ENCODE measurements at places on chromosomes 2 and 18.

DNA sequence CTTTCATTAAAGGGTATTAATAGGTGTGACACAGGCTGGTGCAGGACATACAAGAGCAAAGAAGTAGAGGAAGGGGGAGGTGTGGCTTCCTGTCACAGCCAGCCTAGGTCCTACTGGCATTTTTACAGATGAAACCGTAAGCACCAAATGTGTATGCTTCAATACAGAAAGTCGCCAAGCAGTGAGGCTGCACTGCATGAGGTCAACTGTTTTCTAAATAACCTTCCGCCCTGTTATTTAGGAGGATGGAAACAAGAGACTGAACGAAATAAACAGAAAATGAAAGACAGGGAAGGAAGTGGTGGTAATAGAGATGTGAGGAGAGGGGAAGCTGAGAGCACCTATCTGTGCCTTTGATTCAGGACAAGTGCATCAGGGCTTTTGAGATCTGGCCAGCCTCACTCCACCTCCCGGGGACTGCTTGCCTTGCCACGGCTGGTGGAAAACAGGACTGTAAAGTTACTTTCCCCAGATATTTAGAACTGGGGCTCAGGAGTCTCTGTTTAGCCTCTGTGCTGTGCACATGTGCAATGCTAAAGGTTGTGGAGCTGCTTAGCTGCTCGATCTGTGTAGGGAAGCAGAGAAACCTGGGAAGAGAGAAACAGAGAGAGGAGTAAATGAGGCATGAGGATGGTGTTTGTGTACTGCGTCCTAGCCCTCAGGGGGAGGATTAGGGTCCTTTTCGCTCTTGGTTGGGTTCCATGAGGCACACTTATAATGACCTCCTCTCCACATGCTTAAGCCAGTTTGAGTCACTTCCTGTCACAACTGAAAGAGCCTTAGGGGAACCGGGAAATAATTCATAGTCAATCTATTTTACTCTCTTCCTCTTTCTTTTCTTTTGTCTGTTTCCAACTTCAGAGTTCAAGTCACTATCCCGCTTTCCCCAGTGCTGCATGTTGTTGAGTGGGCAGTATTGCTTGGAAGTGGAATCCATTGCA is 62.3 kb upstream of the BOD1L2 start:
- no peak for DNase-seq

DNA sequence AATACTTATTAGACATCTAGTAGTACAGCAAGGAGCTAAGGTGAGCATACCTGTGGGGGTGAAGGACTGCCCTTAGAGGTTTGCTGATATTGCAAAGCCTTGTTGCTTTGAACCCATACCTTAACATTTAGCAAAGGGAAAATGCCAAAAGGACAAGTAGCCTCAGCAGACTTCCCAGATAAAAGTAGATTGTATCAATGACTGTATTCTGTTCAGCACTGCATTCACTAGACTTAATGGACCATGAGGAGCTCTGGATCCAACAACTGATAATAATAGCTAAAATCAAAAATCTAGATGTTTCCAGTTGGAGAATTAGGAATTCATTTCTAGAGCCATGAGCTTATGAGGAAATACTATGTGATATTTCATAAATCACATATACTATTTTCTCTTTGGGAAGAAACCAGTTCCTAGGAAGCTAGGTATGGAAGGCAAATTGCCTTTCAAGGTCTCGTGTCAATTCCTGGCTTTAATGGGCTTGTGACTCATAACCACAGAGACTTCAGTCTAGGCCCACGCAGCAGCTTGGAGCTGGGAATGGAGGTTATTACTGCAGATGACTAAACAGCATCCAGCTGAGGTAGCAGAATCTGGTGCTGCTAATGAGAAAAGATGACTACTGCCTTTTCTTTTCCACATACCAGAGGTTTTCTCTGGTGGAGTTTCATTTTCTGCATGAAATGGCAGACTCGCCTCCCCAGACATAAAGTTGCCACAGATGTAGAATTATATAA is 191.2 kb upstream of the NABP1 start:
- DNase-seq = no peak

- DNase-seq = no peak
These were observed 546.7 kb downstream of the EPHA4 start for GRCh38 chr2:221025398-221025797.

DNA sequence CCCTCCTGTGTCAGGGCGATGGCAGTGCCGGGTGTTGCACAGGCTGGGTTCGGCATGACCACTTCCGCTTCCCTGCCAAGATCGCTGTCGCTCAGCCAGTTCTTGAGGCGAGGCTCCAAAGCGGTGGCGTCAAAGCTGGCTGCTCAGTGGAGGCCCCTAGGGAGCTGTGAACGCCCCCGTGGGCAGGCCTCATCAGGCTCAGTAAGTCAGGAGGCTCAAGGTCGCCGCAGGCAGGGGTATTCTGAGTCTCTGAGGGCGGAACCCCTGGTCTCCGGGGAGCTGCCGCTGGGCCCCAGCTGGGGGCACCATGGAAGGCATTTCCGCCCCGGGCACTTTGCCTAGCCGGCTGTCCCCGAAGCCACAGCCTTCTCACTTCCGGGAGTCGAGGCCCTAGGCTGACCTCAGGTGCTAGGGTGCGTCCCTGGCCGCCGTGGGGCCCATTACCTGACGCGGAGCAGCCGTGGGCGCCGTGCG is 210.4 kb downstream of the SOCS6 start:
- no peak for DNase-seq

DNA sequence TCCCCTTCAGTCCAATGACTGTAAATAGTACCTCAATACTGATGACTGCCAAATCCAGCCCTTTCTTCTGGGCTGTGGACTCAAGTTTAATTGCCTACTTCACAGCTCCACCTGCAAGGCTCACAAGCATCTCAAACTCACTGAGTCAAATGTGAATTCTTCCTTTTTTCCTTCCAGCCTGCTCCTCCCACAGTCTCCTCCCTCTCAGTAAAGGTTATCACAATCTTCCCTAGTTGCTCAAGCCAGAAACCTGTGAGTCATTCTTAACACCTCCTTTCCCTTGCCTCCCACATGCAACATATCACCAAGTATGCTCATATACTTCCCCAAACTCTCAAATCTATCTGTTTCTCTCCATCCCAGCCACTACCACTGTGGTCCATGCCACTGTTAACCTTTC is 3.7 kb upstream of the MFSD6 start:
- no peak for DNase-seq

GRCh38 chr2:211429256-211429920 is 873.0 kb downstream of the CPS1 start:
- no peak for DNase-seq

GRCh38 chr2:60652832-60653340 is 99.4 kb upstream of the BCL11A start:
- DNase-seq = no peak

DNA sequence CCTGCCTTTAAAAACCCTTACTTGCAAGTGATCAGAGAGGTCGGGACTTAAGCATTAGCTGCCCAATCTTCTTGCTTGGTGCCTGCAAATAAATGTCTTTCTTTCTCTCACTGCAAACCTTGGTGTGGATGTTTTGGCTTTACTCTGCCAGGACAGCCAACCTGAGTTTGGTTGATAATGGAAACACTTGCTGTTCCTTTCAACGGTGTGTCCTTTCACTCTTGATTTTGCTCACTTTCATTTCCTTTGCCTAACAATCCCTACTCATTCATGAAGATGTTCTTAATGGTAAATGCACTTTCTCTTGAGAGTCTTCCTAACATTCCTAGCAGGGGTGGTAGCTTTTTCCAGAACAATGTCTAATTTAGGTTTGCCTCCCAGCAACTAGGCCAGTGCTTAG is 366.2 kb downstream of the HRH4 start:
- no peak for DNase-seq

DNA sequence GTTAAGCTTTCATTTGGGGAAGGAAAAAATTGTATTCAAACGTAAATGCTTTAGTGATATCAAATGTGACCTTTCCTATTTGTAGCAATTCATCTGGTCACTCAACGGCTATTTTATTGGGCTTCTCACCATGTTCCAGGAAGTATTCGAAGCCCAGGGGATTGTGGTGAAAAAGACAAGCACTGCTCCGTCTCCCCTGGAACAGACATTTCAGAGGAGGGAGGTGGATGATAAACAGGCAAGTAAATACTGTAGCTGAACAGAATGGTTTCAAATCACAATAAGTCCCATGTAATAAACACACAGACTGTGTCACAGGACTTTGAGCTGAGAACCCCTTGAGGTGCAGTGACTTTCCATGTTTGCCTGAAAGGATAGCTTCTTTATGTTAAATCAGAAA is 464.7 kb upstream of the HNRNPA3 start:
- DNase-seq = no peak

DNA sequence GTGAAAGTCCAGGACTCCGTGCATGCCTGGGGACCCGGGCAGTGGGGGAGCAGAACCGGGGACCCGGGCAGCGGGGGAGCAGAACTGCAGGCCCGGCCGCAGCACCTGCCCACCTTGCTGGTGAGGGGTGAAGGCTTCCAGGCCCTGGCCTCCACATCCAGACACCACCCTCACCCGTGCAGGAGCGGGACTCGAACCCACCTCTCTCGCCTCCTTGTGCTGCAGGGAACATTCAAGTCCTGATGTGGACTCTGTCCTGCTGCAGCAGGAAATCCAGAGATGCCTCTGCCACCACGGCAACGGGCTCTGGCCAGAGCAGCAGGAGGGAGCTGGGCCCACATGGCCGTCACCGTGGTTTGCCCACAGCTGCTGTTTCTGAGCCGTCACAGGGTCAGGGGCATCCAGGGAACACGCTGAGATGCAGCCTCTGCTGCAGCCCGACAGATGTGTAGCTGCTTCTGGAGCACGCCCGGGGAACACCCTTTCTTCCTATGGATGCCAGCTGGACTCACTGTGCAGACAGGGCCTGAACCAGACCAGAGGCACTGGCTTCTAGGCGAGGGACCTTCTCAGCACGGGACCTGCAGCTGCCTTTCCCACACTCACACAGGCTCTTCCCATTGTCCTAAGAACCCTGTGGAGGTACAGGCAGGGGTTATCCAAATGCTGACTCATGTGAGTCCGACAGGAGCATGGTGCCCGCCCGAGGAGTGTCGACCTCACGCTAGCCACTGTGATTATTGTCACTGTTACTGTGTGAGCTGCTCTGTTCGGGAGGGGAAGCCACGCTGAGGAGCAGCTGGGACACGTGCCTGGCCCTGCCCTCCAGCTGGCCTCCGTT is 89.2 kb upstream of the CTDP1 start:
- DNase-seq = no peak

DNA sequence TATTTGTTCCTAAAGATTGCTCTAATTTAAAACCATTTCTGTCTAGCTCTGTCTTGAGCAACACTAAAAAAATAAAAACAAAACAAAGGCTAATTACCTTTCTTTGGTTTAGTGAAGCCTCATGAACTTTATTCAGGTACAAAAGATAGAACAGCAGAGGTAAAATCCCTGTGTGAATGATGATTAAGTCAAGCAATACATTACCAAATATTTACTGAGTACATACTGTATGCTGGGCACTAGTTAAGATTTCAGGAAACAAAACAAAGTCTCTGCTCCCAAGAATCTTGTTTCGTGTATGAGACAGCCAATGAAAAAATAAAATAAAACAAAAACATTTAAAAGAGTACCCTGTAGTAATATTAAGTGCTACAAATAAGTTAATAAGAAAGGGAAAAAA is 257.5 kb downstream of the RND3 start:
- DNase-seq = no peak

- DNase-seq = no peak
These were observed 94.9 kb downstream of the COBLL1 start for GRCh38 chr2:164746713-164747112.

DNA sequence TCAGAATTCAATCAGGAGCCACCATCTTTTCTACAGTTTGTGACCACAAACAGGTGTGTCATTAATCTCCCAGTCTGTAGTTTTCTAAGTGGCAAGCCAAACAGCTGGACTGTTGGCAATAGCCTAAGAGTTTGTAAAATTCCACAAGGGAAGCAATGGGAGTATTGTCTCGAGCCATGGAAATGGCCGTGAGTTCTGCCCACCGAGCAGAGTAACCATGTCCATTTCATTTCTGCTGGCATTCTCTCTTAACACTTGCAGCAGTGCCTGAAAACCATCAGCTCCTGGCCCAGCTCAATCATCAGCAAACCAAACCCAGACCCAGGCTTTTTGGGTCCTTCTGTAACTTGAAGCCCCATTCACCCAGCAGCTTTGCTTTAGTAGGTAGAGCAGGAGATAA is 387.8 kb upstream of the CDH7 start:
- no peak for DNase-seq

- no peak for DNase-seq
These were observed 152.0 kb downstream of the CAPN13 start for GRCh38 chr2:30655211-30655610.

DNA sequence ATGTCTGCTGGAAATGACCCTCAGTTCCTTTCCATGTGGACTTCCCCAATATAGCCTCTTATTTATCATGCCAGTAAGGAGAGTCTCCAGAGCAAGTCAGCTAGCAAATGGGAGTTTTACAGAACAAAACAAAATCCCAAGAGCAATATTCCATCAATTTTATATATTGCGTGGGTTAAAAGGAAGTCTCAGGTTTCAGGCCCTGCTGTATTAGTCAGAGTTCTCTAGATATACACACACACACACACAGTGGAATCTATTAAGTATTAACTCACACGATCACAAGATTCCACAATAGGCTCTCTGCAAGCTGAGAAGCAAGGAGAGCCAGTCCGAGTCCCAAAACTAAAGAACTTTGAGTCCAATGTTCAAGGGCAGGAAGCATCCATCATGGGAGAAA is 102.8 kb upstream of the MAP2 start:
- no peak for DNase-seq

- no peak for DNase-seq
These were observed 140.2 kb downstream of the EML6 start for GRCh38 chr2:54863660-54864059.

DNA sequence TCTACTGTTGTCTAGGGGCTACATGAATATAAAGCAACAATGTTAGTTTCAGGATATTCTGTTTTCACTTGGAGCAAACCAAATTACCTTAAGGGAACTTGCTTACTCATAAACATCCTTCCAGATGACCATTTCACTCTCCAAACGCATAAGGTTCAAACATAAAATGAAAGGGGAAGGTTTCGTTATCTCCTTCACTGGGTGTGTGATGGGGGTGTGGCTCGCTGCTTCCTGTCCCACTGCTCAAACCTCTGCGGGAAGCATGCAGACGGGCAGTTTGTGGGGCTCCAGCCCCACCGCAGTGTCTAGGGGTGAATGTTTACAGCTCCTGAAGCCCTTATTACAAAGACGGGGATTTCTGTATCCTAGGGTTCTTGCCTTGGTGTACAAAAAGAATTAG is 1310.9 kb upstream of the TMEFF2 start:
- no peak for DNase-seq

DNA sequence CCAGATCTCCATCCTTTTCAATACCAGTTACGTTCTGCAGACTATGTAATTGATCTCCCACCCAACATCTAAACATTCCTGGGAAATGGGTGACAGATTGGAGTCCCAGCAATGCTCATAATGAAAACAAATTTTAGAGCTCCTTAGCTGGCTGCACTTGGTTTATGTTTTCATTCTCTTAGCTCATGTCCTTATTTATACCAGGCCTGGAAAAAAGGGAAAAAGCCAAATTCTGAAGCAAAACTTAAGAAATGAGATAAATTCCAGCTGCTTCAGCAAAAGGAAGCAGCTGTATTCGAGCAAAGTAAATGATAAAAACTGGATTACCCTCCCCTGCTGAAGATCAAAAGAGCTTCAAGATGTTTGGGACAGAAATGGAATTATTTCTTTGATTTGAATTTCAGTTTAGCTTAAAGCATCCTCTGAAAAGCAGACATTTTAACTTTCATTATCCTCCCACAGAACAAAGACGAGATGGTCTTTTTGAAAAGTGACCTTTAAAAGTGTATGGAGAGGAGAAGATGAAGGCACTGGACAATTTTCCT is 196.5 kb upstream of the THUMPD2 start:
- DNase-seq = no peak

GRCh38 chr2:61368687-61369665 is 101.9 kb downstream of the USP34 start:
- no peak for DNase-seq

- DNase-seq = no peak
These were observed 17.0 kb downstream of the WDPCP start for GRCh38 chr2:63571291-63571690.
